ENCODE measurements at places on chromosomes 11 and 22.

GRCh38 chr11:18749681-18750319 lies 23.8 kb upstream of the IGSF22 start:
- peak; percentile 13 for DNase-seq

DNA sequence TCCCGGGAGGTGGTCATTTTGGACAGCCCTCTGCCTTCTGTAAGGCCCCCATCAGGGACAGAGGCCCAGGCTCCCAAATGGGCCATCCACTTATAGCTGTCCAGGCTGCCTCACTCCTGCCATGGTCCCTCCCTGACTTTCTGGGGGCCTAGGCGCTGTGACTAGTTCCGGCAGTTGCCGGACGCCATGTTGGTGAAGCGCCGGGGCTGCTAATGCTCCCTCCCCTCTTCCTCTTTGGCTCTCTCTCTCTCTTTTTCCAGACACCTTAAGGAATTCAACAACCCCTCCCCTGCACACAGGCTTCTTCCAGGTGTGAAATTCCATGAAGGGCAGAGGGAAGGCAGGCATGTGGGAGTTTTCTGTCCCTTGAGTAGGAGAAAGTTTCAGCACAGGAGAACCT lies 445.6 kb downstream of the SOX6 start:
- DNase-seq, result no peak

GRCh38 chr11:6736495-6737121 lies 35.2 kb downstream of the OR2AG2 start:
- peak; percentile 32 for DNase-seq

GRCh38 chr11:12494699-12495098 lies 117.3 kb downstream of the PARVA start:
- DNase-seq, result no peak

DNA sequence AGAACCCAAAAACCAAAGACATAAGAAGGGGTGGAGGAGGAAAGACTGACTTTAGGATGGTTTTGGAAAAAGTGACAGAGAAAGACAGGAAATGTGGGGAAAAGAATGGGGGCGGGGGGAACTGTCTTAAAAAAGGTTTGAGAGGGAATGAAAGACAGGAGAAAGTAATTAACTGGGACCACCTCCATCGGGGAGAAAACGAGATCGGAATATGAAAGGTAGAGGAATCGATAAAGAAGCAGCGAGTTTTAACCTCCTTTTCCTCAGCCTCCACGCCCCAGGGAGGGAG lies 524 bp downstream of the MTMR2 start:
- DNase-seq, result peak; percentile 27
